ENCODE measurements at places on chromosomes 13 and 19. TPM values are rescaled to one million over a fixed set of nuclear protein-coding genes. Genes with fewer than 3 reads are reported as not detected.

The CLEC11A gene
- total RNA-seq, result 0.31 TPM

The TEX26 gene
- total RNA-seq, result not detected

The DACH1 gene
- not detected for total RNA-seq

The KCTD12 gene
- total RNA-seq, result 5.1 TPM

The ERFL gene
- total RNA-seq, result 1.3 TPM

The CYP2F1 gene
- total RNA-seq, result not detected

The TMPRSS9 gene
- not detected for total RNA-seq

DNA sequence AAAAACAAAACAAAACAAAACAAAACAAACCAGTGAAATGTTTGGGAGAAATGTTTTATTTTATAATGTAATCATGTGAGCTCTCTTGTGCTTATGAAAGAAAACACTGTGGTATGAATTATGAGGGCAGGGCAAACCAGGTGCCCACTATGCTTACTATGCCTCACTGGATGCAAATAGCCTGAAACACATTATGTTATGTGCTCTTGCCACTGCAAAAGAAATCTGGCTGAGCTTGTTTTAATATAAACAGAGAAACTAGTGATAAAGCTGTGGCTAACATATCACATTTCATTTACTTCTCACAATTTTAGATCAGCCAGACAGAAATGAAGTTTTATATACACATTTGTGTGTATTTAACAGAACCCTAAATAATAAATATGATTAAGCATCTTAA lies 8.7 kb upstream of the NBEA start:
- no peak for DNase-seq

GRCh38 chr13:44498969-44499368 lies 77.2 kb downstream of the TSC22D1 start:
- DNase-seq, result no peak

DNA sequence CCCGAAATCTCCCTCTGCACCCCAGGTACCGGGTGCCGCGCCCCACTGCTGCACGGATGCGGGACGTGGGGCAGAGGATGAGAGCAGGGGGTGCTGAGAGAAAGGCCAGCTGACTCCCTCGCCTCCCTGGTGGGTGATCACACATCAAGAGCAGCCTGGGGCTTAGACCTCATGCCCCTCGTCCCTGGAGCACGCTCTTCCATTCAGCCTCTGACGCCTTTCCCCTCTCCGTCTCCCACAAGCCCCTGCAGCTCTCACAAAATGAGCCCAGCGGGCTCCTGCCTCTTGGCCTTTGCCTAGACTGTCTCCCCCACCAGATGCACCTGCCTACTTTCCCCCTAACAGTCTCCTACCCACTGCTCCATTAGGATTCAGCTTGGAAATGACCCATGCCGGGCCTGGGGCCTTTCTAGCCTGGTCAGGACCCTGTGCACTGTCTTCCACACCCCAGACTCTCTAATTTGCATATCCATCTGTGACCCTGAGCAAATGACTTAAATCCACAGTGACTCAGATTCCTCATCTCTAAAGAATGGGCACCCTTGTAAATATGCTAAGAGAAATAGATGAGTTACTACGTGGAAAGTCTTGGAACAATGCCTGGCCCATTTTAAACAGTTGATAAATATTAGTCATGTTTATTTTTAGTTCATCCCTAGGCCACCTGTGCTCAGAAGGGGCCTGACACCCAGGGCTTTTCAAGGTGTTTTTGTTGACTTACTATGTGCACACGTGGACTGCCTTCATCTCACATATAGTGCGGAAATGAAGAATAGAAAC lies 582 bp upstream of the PTPRH start:
- no peak for DNase-seq

DNA sequence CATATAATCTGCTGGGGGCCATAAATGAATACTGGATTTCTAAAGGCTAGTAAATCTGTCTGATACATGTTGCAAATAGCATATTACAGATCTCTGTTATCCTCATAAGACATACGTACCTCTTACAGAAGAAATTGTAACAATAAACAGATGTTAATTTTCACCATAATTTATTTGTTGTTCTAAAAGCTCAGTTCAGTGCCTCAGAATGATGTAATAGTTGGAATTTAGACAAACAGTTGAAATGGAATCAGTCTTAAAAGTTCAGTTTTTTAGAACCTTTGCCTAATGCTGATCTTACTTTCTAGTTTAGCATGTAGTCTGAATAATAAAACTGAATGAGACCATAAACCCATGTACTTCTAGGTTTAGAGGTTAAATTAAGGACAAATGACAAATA lies 43.1 kb downstream of the B3GLCT start:
- no peak for DNase-seq

DNA sequence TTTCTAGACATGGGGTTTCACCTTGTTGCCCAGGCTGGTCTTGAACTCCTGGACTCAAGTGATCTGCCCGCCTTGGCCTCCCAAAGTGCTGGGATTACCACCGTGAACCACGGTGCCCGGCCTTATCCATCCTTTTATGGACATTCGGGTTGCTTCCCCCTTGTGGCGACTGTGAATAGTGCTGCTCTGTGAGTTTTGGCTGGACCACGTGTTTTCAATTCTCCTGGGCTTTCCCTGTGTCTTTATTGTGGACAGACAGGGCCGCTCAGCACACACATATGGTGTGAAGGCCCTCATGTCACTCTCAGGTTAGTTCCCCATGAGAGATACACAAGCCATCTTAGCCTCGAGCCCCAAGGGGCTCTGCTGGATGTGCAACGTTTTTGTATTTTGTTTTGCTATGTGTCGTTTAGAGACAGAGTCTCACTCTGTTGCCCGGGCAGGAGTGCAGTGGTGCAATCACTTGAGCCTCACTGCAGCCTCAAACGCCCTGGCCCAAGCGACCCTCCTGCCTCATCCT lies 40.5 kb downstream of the MAU2 start:
- DNase-seq, result peak; percentile 50

GRCh38 chr19:38429055-38429810 lies 3.2 kb upstream of the RASGRP4 start:
- DNase-seq, result no peak

GRCh38 chr19:51179256-51179655 lies 37.2 kb downstream of the SIGLEC7 start:
- DNase-seq, result no peak

DNA sequence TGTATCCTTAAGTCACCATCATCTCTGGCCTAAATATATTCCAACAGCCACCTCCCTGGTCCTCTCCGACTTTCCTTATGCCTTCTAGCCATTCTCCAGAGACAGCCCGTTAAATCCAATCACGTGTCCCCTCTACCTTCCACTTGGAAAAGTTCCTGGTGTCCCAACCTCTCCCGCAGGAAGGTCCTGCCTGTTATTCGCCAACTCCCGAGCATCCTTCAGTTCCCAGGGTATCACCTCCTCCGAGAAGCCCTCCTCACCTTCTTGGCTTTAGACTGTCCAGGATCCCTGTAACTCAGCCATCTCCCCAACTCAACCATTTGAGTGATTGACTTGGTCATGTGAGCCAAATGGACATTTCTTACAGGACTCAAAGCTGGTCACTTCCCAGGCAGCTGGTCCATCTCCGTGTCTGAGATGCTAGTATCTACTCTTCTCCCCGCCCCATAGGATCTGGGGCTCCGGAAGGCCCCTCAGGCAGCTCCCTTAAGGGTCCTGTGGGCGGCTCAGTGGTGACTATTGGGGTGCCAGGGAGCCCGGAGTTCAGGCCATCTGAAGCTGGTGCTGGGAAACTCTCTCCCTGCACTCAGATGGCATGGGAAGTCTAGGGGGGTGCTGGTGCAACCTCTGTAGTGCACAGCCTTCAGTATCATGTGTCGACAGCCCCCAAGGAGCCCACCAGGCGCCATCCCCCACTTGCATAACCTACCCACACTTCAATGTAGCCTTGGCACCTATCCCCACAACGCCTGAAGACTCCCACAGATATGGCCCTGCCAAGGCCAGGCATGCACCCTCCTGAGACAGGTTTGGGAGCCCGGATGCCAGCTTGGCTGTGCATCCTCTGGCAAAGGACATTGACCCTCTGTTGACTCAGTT lies 27.9 kb upstream of the NANOS3 start:
- peak; percentile 60 for DNase-seq

DNA sequence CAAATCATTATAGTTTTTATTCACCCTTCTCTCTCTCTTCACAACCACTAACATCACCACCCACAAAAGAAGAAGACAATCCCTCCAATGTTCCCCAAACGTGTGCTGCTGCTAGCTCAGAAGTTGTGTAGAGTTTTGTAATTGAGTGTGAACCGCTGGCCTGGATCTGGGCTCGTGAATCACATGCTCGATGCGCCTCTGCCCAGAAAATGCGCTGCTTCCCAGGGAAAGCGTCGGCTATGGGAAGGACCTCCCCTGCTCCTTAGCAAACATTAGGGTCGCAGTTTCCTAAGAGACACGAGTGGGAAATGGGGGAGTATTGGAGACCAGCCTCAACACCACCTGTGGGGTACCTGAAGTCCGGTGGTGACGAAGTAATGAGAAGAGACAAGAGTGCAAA lies 38.4 kb upstream of the ZNF726 start:
- DNase-seq, result no peak

- DNase-seq, result no peak
Measured at GRCh38 chr13:27001705-27002104, 169.9 kb downstream of the USP12 start.

GRCh38 chr19:28553005-28553404 lies 659.9 kb downstream of the UQCRFS1 start:
- DNase-seq, result no peak

- DNase-seq, result no peak
Measured at GRCh38 chr13:102045731-102046130, 356.1 kb downstream of the FGF14 start.
